ENCODE measurements at places on chromosomes 6 and 20. TPM values are rescaled to one million over a fixed set of nuclear protein-coding genes. Genes with fewer than 3 reads are reported as not detected.

- peaks cover 40% of the 10 kb centered on the region for H3K27me3 ChIP-seq
- peaks cover 12% of the 10 kb centered on the region for H3K4me1 ChIP-seq
- no peak for ATAC-seq
- no peak overlapping the region for H3K27ac ChIP-seq
- no peak overlapping the region for H3K4me3 ChIP-seq
These were observed 26.2 kb downstream of the TNXB start for GRCh38 chr6:32082935-32083334.

Gene RHAG
- not detected for total RNA-seq

- peaks cover 29% of the 10 kb centered on the region for H3K27me3 ChIP-seq
- no peaks in the 10 kb centered on the region for H3K4me1 ChIP-seq
- no peaks in the 10 kb centered on the region for H3K36me3 ChIP-seq
- no peak overlapping the region for H3K27ac ChIP-seq
- no peak for ATAC-seq
These were observed 691 bp downstream of the SYNDIG1 start for GRCh38 chr20:24469894-24470745.

GRCh38 chr6:114042267-114043016 is 71.5 kb upstream of the HDAC2 start:
- no peak overlapping the region for H3K27ac ChIP-seq
- H3K4me1 ChIP-seq = no peaks in the 10 kb centered on the region
- no peaks in the 10 kb centered on the region for H3K36me3 ChIP-seq
- no peak overlapping the region for H3K4me3 ChIP-seq

DNA sequence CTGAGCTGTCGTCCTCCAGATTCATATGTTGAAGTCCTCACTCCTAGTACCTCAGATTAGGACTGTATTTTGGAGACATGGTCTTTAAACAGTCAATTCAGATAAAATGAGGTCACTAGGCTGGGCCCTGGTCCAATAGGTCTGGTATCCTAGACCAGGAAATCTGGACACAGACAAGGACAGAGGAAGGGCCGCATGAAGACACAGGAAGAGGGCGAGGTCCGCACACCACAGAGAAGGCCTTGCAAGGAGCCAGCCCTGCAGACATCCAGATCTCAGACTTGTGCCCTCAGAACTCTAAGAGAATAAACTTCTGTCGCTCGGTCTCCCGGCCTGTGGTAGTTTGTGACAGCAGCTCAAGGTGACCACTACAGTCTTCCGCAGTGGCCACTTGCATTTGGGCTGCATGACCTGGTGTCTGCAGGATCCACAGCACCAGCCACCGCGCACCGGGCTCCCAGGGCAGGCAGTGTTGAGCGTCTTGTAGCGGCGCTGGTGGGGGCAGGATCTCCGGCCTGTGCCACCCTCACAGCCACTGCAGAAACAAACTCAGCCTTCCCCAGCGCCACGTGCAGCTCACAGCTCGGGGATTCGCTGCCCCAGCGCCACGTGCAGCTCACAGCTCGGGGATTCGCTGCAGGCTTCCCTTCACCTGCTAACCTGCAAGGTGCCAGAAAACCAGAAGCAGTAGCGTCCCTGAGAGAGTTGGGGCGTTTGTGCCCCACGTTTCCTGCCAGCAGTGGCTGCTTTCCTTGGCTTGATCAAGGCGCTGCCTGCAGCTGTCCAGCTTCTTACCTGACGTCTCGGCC is 6.0 kb upstream of the RBM38 start:
- peaks cover 25% of the 10 kb centered on the region for H3K36me3 ChIP-seq
- ATAC-seq = no peak
- no peaks in the 10 kb centered on the region for H3K27me3 ChIP-seq
- H3K4me3 ChIP-seq = no peak overlapping the region

DNA sequence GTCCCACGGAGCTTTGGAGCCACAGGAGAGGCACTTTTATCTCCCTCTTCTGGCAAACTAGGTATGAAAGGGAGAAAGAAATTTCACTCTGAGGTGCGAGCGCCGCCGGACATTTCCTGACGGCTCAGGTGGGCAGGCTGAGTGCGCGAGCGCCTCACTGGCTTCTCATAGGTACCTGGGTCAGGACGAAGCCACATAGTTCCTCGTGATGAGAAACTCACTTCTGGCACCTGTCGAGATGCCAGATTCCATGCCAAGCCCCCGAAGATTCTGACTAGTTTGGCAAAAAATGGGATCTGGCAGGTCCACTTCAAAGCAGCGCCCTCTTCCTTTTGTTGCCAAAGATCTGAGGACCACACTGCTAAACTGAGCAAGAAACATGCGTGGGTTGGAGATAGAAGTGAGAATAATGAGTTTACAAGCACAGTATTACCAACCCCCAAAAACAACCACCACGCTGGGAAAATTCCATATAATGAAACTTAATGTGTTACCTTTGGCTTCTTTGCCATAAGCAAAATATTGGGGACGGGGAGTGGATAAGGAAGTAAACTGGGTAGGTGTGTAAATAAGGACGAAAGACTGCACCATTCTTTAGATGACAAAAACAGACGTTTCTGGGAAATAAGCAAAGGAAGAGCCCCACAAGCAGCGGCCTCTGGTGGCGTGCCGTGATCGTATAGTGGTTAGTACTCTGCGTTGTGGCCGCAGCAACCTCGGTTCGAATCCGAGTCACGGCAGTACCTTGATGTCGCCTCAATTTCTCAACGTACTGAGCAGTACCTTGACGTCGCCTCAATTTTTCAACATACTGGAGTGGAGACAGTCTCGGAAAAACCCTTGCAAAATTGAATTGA is 89.8 kb upstream of the PRSS16 start:
- H3K27me3 ChIP-seq = no peaks in the 10 kb centered on the region
- peak; percentile 79 for ATAC-seq
- peaks cover 35% of the 10 kb centered on the region for H3K4me1 ChIP-seq
- H3K36me3 ChIP-seq = peaks cover 7% of the 10 kb centered on the region
- peak overlapping the region; percentile 60 for H3K4me3 ChIP-seq

Gene MUCL3
- total RNA-seq = not detected

DNA sequence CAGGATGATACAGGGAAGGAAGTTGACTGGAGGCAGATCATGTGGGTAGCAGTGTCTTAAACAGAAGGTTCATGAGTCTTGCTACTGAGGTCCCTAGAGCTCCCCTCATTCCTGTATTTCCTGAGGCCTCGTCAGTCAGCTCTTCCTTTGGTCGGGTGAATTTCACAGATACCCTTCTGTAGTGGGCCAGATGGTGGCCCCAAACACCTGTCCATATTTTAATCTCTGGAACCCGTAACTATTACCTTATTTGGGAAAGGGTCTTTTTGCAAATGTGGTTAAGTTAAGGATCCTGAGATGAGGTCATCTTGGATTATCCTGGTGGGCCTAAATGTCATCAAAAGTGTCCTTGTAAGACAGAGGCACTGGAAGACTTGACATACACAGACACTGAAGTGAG is 9.6 kb downstream of the KCNS1 start:
- H3K27me3 ChIP-seq = peaks cover under 1% of the 10 kb centered on the region
- H3K36me3 ChIP-seq = peaks cover 25% of the 10 kb centered on the region
- ATAC-seq = no peak
- peak overlapping the region; percentile 70 for H3K27ac ChIP-seq
- no peak overlapping the region for H3K4me3 ChIP-seq

DNA sequence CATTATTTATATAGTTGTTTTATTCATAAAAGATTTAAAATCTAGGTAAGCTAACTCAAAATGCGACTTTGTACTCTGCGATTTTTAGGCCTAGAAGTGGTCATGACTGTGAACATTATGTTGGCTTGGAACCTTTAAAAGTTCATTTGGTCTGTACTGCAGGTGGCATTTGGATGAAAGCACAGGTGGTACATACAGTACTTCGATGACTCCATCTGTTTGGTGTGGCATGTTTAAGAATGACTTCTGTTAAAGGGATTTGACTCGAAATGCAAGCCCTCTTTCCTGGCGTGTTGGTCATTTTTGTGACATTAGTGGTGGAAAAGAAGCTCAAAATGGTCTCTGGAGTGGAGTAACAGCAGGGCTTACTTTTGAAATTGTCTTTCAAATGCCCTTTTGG is 118.1 kb downstream of the UST start:
- H3K36me3 ChIP-seq = no peaks in the 10 kb centered on the region
- ATAC-seq = no peak
- H3K27ac ChIP-seq = no peak overlapping the region
- H3K27me3 ChIP-seq = no peaks in the 10 kb centered on the region
- peaks cover 42% of the 10 kb centered on the region for H3K4me1 ChIP-seq
- no peak overlapping the region for H3K4me3 ChIP-seq

Gene TRIM38
- total RNA-seq = 26.7 TPM

Gene HFE
- 2.1 TPM for total RNA-seq

Gene SEC63
- 88.0 TPM for total RNA-seq

Gene SLC52A3
- total RNA-seq = not detected

Gene TXNDC5
- total RNA-seq = 95.0 TPM

DNA sequence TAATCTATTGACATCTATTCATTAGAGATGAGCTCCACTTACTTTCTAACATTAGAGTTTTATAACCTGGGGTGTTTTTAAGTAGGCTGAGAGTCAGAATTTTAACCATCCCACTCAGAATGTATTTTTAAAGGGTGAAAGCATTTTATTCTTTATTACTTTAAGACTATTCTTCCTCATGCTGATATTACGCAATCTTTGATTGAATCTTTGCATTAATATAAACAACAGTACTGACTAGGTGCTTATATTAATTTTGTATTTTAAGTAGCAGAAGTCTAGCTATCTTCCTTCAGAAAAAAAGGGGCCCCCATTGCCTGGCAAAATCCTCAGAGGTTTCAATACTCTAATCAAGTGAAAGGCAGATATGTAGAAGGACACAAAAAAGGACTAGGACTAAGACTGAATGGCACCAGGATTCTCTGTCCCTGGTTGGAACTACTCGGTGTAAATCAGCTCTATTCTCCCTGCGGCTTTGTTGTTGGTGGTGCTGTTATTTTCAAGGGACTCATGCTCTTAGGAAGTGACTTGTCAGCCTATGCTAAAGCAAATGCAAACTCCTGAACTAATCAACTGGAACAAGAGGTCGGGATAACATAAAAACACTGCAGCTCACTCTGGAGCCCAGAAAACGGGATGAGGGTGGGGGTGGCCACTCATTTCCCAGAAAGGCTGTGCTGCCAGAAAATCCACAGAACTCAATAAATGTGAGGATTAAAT is 1324.4 kb downstream of the GRIK2 start:
- no peak overlapping the region for H3K27ac ChIP-seq
- ATAC-seq = no peak
- H3K27me3 ChIP-seq = no peaks in the 10 kb centered on the region
- no peak overlapping the region for H3K4me3 ChIP-seq
- no peaks in the 10 kb centered on the region for H3K36me3 ChIP-seq

DNA sequence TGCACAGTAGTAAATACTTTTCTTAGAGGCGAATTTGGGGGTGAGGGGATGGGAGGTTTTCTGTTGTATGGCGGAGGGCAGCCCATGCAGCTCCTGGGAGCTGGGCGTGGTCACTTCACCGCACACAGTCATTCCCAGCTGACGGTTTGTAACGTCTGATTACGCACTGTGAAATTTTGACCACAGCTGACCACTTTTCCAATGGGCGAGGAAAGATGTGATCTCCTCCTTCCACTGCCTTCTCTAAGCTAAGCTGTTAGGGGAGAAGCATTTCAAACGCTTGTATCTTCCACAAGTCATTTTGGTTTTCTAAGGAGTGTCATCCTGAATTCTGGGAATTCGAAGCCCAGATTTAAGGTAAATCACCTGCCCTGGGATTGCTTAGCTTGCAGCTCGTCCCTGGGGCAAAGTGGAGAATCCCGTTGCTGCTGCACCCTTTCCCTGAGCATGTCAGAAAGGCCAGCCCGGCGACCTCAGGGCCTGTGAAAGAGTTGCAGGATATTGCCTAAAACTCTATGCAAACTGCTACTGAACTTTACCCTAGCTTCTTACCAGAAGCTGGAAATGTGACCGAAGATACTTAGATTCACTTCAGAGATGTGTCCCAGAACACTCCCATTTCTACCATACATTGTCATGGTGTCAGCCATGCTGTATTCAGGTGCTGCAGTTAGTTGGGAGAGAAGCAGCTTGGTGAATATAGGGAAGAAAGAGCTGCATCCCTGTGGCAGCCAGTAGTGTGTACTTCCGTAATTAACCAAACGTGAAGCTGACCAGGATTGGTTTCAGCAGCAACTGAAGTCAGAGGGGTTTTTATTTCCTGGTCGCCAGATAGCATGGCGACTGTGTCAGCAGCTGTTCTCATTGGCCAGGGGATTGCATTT is 58.9 kb downstream of the RREB1 start:
- peaks cover 12% of the 10 kb centered on the region for H3K36me3 ChIP-seq
- no peaks in the 10 kb centered on the region for H3K27me3 ChIP-seq
- no peak overlapping the region for H3K27ac ChIP-seq
- no peak overlapping the region for H3K4me3 ChIP-seq

Gene POPDC3
- 0.24 TPM for total RNA-seq

DNA sequence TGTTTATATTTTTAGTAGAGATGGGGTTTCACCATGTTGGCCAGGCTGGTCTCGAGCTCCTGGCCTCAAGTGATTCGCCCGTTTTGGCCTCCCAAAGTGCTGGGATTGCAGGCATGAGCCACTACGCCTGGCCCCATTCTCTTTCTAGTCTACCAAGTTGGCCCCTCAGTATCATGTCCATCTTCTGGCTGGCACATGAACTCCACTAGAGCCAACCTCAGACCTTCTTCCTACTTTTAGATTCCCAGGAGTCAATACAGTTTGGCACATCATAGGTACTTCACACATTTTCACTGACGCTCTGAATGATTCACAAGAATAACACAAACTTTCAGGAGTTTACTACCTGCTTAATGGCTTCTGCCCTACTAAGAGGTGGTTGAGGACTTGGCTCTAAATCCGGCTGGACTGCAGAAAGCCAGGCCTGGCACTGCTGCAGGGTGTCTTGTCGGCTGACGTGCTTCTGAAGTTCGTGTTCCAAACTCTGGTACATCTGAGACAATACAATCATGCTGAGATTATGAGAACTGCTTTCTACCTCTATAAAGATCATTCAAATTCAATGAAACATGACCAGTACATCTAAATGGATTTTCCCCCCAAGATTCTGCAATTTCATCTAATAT is 293.3 kb downstream of the SYNE1 start:
- H3K27me3 ChIP-seq = no peaks in the 10 kb centered on the region
- H3K27ac ChIP-seq = no peak overlapping the region
- no peak for ATAC-seq

DNA sequence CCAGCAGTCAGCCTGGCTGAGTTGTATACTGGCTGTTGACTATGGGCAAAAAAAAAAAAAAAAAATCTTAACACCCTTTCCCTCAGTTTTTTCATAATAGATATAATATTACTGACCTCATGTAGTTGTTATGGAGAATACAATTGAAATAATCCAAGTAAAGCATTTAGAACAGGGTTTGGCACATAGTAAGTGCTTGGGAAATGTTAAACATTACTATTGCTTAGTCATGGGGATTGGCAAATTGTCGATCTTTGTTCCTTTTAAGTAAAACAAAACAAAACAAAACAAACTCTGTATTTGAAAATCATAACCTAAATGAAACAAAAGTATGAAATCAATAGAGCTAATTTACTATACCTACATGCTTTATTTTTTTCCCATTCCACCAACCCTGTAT is 458.4 kb downstream of the GRIK2 start:
- no peaks in the 10 kb centered on the region for H3K4me1 ChIP-seq
- H3K36me3 ChIP-seq = no peaks in the 10 kb centered on the region
- no peak overlapping the region for H3K4me3 ChIP-seq
- no peak overlapping the region for H3K27ac ChIP-seq
- no peak for ATAC-seq
